ENCODE measurements at places on chromosomes 11 and 22.

DNA sequence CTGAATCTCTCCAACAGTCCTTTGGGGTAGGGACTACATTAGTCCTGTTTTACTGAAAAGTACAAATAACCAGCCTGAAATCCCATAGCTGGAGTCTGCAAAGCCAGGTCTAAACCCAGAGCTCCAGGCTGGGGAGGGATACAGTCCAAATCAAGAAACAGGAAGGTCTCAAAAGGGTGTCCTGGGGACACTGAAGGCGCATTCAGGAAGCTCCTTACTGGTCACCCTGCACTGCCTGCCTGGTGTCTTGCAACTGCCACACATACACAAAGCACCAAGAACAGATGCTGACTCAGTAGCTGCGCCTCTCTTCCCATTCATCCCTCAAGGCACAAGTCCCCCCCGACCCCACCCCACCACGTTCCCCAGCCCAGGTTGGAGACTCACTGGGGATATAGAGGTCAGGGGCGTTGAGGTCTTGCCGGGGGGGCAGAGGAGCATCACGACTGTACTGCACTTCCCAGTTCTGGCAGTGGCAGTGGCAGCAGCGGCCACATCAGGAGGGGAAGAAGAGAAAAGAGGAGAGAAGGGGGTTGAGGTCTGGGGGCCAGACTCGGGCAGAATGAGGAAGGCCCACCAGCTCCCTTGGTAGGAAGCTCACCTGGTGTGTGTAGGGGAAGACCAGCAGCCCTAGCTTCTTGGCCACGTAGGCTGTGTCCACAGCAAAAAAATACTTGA is 1.6 kb downstream of the YIF1A start:
- no peak for DNase-seq

DNA sequence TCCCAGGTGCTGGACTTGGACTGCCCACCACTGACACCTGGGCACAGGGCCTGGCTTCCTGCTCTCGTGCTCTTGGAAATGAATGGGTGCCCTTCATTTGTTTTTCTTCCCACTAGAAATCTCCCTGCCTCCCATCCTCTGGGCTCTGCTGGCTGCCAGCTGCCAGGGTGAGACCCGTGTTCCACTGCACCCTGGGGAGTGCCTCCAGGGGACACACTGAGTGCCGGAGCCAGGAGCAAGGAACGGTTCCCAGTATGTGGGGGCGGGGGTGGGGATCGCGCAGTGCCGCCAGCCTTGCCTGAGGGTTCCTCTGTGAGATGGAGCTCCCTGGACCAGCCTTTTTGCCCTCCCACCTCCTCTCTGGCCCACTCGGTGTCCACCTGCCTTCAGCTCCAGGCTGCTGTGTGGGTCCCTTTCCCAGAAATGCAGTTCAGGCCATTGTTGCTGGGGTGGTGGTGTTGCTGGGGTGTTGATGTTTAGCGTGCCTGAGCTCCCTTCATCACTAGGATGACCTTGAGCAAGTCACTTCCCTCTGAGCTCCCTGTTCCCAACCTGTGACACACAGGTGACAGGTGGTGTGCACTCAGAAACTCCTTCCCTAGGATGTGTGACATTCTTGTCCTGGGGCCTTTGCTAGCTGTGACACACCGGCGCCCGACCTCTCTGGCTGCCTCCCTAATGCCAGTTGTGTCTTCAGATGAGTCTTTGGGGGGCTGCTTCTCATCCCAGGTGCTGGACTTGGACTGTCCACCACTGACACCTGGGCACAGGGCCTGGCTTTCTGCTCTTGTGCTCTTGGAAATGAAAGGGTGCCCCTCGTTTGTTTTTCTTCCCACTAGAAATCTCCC is 72.1 kb downstream of the MED15 start:
- DNase-seq = no peak

DNA sequence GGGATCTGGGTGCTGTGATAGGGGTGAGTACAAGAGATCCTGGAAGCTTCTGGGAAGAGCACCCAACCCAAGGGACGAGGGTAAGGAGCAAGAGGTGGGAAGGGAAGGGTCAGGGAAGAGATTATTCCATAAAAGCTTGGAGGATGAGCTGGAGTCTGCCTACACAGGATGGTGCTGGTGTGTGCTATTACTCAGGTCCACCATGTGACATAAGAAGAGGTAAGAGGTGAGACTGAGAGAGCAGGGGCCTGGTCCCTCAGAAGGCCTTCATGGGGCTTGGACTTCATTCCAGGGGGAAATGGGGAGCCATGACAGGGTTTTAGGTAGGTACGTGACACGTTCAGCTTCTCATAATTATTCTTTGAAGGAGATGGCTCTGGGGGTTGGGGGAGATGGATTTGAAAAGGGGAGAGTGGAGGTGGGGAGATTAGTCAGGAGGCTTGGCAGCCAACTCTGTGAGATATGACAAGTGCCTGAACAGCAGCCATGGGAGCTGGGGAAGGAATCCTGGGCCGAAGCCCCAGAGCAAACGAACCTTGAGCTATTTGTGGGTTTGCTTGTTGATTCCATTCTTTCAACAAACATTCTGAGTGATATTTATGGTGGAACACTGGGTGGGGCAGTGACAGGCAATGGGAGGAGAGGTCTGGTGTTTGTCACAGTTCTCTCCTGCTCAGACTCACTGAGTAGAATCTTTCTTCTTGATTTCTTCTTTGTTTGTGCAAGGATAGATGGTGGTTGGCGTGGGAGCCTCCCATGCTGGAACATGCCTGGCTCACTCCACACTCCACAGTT is 11.2 kb upstream of the NCAM1 start:
- DNase-seq = peak; percentile 18

DNA sequence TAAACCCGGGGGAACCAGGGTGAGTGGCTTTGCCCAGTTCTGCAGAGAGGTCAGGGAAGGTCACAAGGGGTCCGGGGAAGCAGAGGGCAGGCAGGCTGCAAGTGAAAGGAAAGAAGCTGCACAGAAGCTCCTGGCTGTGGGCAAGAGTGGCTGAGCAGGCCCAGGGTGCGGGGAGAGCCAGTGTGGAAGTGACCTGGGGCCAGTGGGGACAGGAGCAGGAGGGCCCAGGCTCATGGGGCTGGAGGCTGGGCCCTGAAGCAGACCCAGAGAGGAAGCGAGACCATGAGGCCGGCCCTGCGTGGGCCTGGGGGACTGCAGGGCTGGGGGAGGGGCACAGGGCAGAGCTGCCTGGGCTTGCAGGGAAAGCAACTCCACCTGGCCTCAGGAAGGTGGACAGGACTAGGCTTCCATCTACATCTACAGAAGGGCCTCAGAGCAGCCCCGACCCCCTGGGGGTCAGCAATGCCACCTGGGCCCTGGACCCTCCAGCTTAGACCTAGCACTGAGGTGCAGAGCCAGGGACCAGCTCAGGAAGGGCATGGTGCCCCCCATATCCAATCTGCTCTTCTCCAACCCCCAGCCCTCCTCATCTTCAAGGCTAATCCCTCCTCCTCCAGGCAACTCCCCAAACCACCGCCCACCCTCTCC is 11.6 kb downstream of the IGF2 start:
- peak; percentile 55 for DNase-seq

- DNase-seq = no peak
Measured at GRCh38 chr11:35914816-35915215, 29.0 kb upstream of the LDLRAD3 start.

- no peak for DNase-seq
Measured at GRCh38 chr11:985406-985805, 51.1 kb downstream of the MUC6 start.

- no peak for DNase-seq
Measured at GRCh38 chr11:71489311-71490043, 36.5 kb downstream of the NADSYN1 start.

- no peak for DNase-seq
Measured at GRCh38 chr11:103602840-103603239, 433.6 kb upstream of the DDI1 start.

DNA sequence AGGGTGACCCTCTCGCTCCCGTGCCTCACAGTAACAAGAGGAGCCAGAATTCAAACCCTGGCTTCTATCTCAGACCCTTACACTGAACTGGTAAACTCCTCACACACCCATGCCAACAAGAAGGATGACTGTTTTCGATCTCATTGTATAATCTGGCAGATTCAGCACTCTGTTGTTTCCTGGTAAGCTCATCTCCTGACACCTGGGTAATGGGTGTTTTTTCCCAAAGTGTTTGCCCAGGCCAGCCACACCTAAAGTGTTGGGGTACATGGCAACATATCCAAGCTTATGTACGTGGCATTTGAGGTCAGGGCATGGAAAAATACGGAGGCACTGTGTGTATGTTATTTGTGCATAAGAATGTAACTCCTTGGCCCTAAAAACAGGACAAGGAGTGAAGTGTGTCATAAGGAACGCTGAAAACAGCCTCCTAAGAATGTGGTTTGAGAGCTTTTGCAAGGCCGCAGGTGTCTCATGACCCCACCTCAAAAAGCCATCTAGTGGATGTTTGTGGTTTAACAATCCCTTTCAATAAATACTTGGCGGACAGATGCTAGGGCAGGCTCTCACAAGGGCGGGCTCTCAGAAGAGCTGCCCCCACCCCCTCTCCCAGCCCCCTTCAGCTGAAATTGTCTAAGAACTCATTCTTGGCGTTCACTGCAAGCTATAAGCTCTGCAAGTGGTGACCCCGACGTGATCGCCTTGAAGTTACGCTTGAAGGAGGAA is at the start of gene MS4A15:
Gene MS4A15, plus strand, starts transcription at position 561 of the 726 bp plus-strand sequence. CDS start 6,867 bp downstream, outside the sequence.
- DNase-seq = no peak

GRCh38 chr11:133191931-133192330 is 340.4 kb downstream of the OPCML start:
- no peak for DNase-seq

DNA sequence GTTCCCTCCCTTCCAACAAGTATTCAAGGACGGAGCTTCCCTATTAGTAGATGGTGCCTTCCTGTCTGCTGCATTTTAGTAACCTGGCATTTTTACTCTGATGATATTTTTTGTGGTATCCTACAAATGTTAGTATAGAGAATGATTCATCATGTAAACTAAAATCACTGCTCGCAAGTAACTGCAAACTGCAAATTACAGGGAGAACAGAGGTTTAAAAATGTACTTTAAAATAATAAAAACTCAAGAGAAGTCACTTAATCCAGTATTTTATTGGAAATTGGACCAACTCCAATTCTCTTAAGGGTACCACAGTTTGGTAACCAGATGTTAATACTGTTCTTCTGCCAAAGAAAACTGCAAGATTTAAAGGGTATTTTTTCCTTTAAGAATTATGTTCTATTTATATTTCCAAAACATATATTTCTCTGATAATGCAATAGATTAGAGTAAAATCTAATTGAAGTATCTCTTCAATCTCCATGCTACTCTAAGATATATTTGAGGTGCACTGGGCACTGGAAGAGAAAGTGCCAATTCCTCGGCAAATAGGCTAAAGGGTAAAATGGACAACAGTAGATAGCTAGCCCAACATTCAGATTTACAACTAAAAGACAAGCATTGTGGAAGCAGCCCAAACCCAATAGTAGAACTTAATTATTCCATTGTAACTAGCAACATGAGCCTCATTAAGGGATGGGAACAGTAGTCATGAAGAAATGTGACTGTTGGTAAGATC is 298.0 kb downstream of the TTC28 start:
- DNase-seq = peak; percentile 39

DNA sequence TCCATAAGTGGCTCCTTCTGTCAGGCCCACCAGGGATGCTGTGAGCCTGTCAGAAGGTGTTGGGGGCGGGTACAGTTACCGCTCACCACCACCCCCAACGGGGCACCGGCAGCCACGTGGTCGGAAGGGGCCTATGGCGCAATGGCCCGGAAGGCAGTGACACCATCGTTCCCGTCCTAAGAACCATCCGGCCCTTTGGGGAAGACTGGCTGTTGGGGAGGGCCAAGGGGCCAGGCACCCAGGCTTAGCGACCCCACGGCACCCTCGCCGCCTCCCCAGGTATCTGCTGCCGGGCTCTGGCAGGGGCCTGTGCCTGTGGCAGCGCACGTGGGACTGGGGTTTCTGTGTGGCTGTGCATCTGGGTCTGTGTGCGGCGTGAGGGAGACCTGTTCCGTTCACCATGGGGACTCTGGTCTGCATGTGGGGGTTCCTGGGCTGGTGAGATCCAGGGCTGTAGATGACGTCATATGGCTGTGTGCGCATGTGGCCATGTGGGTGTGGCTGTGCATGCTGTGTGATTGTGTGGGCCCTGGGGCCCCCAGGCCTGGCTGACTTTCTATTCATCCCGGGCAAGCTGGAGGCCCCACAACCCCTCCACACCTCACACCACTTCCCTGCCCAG is 717 bp downstream of the OSM start:
- DNase-seq = no peak

- DNase-seq = no peak
Measured at GRCh38 chr11:119935349-119935925, 202.5 kb downstream of the TRIM29 start.

DNA sequence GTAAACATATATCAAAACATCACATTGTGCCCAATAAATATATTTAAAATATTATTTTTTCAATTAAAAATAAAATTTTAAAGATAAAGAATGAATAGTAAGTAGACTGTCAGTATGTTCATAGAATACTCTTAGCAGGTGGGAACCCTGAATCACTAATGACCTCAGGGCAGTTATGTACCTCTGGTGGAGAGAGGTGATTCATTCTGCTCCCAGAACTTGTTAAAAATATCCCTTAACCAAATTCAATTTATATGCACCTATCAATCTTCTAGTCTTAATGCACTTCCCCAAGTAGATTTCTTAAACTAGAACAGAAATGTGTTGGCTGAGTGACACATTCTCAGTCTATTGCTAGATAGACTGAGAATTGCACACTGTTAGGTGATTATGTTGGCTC is 183.9 kb upstream of the SYN3 start:
- DNase-seq = no peak

DNA sequence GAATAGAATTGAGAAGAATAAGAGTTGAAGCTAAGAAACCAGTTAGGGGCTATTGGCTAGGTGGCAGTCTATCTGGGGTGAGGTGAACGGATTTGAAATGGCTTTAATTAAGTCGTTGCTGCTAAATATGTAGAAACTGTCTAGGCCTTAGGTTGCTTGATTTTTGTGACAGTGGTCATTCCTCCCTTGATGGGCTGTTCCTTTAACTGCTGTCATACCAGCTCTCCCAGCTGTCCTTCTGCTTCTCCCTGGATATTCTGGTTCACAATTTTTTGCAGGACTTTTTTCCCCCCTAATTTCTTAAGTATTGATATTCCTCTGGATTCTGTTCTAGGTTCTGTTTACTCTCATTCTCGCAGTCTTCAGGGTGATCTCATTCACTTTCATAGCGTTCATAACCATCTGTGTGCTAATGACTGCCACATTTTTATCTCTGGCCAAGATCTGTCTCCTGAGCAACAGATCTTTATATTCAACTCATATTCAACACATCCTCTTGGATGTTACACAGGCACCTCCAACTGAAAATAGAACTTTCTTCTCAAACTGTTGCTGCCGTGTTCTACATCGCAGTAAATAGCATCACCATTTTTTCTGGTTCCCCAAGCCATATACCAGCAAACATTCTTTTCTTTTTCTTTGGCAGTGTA is 134.1 kb downstream of the UVRAG start:
- DNase-seq = peak; percentile 50

DNA sequence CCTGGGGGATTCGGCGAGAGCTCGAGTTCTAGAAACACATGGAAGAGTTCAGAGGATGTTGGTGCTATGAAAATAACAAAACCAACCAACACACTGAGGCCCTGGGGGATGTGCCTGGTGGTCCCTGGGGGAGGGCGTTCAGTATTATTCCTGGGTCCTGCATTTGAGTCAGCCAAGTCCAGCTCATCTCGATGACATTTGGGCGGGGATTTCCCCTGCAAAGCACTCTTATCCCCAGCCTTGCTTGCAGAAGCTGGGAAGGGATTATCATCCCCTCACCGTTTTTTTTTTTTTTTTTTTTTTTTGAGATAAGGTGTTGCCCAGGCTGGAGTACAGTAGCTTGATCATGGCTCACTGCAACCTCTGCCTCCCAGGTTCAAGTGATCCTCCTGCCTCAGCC is 2.1 kb upstream of the SMIM38 start:
- DNase-seq = peak; percentile 69
